NCI-H82 (cell line): ENCODE measurements at places on chromosomes 12 and 14.

DNA sequence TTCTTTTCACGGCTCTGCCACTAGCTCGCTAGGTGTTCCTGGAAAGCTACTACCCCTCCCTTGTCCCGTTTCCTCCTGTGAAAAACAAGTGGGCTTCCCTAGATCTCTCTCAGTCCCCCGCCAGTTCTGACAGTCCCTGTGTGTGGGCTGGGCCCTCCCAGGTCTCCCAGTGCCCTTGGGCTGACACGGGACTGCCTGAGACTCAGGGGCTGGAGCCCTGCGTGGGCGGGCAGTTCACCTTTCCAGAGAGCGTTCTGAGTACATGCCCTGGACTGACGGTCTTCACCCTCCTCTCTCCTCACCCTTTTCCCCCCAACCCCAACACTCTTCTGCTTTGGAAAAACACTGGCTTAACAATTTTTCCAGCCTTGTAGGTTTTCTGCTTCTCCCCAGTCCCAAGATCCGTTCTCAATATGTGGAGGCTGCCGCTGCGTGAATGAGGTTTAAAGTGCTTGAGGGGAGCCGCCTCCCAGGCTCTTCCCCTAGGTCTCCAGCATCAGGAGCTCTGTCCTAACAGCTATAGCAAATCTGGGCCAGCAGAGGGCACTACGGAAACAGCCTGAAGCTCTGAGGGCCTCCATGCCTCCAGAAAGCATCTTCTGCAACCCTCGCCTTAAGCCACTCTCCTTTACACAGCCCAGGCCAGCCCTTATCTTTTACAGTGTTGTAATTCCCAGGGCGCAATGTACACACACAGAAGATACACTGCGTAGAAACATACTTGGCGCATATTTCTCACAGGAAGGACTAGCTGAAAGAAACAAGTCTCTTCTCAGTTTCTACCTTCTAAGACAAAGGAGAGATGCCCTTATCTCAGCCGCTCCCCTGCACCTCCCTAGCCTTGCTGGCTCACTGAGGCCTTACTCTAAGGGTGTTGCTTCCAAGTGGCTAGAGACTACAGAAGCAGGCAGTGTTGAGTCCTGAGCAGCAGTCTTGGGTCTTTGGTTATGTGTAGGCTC, 10.4 kb upstream of the DCD start:
- peak; percentile 62 for DNase-seq

- DNase-seq, result no peak
Observed at GRCh38 chr12:7303230-7303629, 642 bp upstream of the ACSM4 start.

GRCh38 chr12:89753997-89754396, 45.4 kb upstream of the ATP2B1 start:
- DNase-seq, result no peak

- no peak for DNase-seq
Observed at GRCh38 chr12:27785882-27786570, 6.0 kb upstream of the MANSC4 start.

GRCh38 chr14:22945642-22946041, 11.2 kb downstream of the HAUS4 start:
- DNase-seq, result no peak
